GM23248 (cell line): ENCODE measurements at places on chromosomes 6 and 20.

DNA sequence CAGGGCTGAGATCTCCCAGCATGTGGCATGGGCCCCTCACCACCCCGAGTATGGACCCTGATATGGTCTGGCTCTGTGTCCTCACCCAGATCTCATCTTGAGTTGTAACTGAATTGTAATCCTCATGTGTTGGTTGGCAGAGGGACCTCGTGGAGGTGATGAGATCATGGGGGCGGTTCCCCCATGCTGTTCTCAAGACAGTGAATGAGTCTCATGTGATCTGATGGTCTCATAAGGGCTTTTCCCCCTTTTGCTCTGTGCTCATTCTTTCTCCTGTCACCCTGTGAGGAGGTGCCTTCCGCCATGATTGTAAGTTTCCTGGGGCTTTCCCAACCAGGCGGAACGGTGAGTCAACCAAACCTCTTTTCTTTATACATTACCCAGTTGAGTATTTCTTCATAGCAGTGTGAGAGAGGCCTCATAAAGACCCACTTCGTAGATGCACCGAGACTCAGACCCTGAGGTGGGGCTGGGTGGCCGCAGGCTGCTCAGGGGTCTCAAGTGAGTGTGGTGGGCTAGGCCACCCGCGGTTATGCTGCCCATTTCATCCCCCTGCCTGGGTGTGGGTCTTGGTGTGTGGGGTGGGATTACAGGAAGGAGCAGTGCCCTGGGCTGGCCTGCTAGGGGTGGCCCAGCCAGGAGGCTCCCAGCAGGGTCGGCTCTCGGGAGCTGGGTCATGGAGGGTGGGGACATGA lies 26.2 kb upstream of the GATA5 start:
- DNase-seq, result peak; percentile 74

DNA sequence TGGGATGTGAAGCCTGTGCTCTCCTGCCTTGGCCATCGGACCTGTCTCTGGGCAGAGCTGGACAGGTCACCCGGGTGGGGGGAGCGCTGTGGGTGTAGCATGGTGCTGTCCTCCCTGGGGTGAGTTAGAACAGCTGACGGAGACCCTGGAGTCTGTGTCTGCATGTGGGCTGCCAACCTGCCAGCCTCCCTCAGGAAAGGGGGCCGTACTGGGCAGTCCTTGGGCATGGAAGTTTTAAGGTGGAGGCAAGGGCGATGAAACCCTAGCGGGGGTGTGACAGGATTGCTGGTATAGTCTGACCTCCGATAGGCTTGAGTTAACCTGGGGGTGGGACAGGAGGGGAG lies 2.4 kb downstream of the SOX18 start:
- no peak for DNase-seq

GRCh38 chr6:128208851-128209580 lies 308.2 kb upstream of the THEMIS start:
- peak; percentile 75 for DNase-seq

GRCh38 chr6:131317516-131317915 lies 182.2 kb downstream of the AKAP7 start:
- peak; percentile 76 for DNase-seq

- DNase-seq, result peak; percentile 33
Observed at GRCh38 chr20:62208795-62209755, 11.0 kb downstream of the HRH3 start.

- DNase-seq, result no peak
Observed at GRCh38 chr20:24721891-24722568, 227.0 kb upstream of the CST7 start.

DNA sequence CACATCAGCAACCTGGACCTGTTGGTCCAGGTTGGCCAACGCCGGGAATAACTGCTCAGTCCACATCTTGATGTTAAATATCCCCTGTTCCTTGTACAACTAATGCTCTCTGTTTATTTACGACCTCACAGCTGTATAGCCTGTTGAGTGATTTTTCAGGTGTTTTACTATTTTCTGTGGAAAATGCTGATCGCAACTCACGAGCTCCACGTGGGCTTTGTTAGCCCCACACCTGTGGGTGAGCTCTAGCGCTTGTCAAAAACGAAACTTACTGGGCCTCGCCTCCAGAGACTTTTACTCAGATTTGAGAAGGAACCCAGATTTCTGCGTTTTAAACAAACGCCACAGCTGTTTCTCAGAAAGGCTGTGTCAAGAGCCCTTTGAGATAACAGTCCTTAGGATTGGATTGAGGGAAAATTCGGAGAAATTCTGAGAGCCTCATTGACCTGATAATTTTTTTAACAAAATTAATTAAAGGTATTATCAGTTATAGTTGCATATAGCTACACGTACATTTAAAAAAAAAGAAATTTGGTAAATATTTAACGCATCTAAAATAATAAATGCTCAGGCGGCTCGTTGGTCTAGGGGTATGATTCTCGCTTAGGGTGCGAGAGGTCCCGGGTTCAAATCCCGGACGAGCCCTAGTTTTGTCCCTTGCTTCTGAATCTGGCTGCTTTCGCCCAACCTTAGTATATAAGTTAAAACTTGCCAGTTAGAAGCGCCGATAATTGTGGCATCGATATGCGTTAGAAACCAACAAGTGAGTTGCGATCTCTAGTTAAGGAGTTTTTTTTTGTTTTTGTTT lies 16.7 kb downstream of the HMGN4 start:
- DNase-seq, result peak; percentile 69

DNA sequence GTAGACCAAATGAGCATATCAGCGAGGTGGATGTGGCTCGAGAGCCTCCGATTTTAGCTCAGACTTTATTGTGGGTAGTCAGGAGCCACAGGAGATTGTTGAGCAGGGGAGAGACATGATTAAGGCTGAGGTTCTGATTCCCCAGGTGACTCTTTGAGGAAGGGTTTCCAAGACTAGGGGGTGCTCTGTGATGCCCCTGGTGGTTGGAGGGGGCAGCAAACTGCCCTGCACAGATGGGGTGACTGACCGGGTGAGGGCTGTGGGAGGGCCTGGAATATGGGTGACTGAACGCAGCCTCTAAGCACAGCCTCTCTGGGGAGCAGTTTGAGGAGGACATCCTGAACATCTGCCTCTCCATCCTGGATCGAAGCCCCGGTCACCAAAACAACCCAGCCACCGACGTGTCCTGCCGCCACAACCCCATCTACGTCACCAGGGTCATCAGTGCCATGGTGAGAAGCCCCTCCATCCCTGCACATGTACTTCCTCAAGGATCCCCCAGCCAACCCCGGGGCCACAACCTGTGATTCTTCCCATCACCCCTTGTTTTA lies 17.0 kb downstream of the TGM6 start:
- DNase-seq, result no peak

- DNase-seq, result peak; percentile 80
Observed at GRCh38 chr6:147322299-147323162, 118.3 kb downstream of the STXBP5 start.

- peak; percentile 60 for DNase-seq
Observed at GRCh38 chr6:166955865-166956443, 396 bp downstream of the RNASET2 start.

DNA sequence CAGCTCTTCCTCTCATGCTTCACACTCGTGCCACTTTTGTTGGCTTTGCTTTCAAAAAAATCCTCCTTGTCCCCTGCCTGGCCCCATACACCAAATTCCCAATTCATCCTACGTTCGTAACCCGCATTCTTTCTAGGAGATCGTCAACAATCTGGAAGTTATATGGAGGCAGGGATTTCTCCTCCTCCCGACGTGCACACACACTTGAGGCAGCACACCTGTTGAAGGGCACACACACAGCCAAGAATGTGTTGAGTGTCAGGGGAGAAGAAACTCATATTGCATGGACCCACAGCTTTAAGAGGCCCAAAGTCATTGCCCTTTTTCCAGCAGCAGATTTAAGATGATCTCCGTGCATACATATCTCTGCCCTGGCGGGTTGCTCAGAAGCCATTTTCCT lies 28.9 kb downstream of the THBS2 start:
- no peak for DNase-seq

- no peak for DNase-seq
Observed at GRCh38 chr6:163191704-163192537, 222.6 kb upstream of the QKI start.

GRCh38 chr6:95228636-95229035 lies 348.7 kb upstream of the MANEA start:
- no peak for DNase-seq

DNA sequence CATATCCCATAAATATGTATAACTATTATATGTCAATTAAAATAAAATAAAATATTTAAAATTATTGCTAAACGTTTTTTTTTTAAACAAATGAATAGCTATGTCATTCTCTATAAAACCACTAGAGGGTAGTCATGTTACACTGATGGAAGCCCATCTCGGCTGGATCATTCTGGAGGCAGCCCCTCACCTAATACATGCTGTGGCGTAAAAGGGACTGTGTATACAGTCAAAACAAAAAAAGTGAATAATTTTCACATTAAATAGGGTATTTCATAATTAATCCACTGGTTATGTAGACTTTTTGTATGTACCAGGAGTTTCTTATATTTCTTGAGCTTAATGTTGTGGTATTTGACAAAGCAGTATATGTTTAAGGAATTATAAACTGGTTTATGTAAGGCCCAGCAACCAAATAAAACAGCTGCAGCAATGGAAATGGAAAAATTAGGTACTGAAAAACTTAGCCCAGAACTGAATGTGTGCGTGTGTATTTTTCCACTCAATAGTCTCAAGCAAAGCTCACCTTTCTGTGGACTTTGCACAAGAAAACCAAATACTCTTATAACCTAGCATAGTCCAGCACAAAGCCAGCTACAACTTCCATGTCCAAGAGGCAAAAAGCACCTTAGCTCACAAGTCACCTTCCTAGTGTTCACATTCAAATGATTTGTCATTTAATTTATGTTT lies 81.7 kb downstream of the COL9A1 start:
- peak; percentile 37 for DNase-seq

DNA sequence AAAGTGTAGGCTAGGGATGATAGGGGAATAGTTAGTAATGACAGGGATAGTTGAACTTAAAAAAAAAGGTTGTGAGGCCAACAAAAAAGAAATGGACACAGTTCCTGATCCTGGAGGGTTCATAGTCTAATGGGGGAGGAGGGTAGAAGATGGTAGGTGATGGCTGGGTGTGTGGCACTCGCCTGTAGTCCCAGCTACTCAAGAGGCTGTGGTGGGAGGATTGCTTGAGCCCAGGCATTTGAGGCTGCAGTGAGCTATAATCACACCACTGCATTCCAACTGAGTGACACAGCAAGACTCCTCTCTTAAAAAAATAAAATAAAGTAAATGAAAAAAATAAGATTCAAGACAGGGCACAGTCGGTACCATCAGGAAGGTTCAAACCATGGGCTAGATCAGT lies 2.4 kb upstream of the MICB start:
- DNase-seq, result peak; percentile 63

GRCh38 chr6:163872335-163872734 lies 457.8 kb downstream of the QKI start:
- DNase-seq, result peak; percentile 3

DNA sequence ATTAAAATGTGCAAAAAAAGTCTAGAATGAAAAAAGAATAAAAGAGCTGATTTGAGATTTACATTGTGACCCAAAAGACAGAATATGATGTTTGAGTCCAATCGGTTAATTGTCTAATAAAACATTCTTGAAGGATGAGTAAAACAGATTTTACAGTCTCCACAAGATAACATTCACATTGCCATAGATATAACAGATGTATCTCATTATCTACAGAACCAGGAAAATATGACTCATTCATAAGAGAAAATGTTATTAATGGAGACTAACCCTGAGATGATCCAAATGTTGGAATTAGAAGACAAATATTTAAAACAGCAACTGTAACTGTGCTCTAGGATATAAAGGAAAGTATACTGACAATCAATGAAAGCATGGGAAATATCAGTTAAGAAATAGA lies 141.7 kb downstream of the RFX6 start:
- DNase-seq, result peak; percentile 9

GRCh38 chr20:60049601-60050000 lies 91.4 kb downstream of the CDH26 start:
- DNase-seq, result peak; percentile 17

GRCh38 chr6:119676961-119677360 lies 327.4 kb upstream of the MAN1A1 start:
- no peak for DNase-seq

DNA sequence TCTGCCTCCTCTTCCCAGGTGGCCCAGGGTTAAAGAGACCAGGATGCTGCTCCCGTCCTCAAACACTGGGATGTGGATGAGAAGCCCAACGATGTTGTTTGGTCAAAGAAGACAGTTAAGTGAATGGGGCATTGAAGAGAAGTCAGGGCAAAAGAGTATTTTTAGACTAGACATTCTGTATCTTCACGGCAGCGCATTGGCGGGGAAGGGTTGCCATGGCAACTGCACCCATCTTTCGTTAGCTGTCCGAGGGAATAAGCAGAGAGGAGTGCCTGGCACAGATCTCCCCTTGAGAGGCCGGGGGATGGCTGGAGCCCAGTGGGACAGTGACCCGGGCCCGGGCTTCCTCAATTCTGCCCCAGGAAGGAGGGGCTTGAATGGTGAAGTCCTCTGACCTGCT lies 56.4 kb upstream of the GPR31 start:
- DNase-seq, result no peak

GRCh38 chr6:16591396-16592222 lies 169.7 kb downstream of the ATXN1 start:
- peak; percentile 38 for DNase-seq

DNA sequence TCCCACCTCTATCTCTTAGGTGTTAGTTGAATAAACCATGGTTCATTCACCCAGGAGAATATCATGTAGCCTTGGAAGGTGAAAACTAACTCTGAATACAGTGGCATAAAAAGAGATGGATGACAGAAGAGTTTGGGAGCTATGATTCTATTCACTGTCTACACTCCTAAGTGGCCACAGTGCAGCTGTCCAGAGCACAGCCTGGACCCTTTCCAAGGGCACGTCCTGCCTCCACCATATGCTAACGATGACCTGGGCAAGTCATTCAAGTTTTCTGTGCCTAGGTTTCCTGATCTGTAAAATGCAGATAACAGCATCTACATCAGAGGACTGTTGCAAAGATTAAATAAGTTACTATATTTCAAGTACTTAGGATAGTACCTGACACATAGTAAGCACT lies 314.1 kb downstream of the PTPRT start:
- no peak for DNase-seq

DNA sequence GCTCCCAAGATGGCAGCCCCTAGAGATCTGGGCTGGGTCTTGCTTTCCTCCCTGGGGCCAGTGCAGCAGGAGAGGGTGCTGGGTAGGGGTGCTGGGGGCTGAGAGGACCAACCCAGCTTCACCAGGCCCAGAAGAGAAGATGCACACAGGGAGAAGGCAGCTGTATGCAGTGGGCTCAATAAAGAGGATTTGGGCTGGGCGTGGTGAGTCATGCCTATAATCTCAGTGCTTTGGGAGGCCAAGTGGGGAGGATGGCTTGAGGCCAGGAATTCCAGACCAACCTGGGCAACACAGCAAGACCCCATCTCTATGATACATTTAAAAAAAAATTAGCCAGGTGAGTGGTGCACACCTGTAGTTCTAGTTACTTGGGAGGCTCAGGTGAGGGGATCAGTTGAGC lies 25.7 kb upstream of the EMILIN3 start:
- DNase-seq, result no peak
